ENCODE measurements at places on chromosomes 11 and 22.

DNA sequence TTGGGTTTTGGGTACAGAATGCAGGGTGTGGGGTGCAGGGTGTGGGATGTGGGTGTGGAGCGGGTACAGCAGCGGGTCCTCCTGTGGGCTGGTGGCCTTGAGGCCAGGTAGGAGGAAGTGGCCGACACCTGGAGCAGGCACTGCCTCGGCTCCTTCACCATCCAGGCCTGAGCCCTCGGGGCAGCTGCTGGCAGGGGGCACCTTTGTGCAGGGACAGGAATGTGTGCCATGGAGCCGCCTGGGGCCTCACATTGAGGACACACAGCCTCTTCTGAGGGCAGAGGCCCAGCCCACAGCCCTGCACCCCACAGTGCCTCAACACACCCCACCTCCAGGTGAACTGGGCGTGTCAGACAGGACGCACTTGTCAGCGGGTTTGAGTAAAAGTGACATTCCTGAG lies 984.0 kb downstream of the BRD1 start:
- no peak for DNase-seq

- no peak for DNase-seq
These were observed 178.0 kb downstream of the HIPK3 start for GRCh38 chr11:33435216-33435615.

GRCh38 chr11:116111546-116111945 lies 607.3 kb upstream of the CADM1 start:
- no peak for DNase-seq

- no peak for DNase-seq
These were observed 175.5 kb downstream of the ADAMTS15 start for GRCh38 chr11:130623670-130624668.

DNA sequence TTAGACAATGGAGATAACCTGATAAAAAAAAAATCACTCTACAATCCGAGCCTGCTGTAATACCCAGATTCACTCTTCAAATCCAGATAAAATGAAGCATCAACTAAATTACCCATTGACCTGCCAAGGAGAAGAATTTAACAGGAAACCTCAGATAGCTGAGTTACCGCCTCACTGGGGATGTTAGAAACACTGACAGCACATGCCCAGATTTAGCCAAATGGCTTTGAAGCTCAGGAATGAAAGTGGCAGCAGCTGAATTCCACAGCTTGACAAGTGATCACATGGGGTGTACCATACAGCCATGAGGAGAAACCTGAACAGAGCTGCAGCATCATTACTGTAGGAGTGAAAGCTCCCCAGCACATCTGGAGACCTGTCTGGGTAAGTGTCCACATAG lies 807.6 kb downstream of the DLG2 start:
- DNase-seq, result no peak

GRCh38 chr11:62876712-62877111 lies 4.0 kb upstream of the SLC3A2 start:
- DNase-seq, result no peak

DNA sequence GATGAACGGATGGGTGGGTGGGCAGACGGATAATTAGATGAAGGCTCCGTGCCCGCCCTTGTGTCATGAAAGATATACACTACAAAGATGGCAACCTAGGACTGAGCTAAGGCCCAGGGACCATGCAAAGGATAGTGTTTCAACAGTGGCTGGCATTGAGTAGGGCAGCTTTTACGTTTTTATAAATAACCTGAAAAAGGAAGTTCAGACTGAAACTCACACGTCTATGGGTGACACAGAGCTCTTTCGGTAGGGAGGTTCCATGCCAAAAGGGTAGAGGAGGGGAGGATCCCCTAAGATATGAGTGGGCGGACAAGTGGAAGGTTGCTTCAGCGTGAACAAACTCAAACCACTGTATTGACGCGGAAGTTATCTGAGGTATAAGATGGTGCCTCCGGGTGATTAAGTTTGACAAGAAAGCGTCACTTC lies 90.5 kb downstream of the UBASH3B start:
- DNase-seq, result no peak

DNA sequence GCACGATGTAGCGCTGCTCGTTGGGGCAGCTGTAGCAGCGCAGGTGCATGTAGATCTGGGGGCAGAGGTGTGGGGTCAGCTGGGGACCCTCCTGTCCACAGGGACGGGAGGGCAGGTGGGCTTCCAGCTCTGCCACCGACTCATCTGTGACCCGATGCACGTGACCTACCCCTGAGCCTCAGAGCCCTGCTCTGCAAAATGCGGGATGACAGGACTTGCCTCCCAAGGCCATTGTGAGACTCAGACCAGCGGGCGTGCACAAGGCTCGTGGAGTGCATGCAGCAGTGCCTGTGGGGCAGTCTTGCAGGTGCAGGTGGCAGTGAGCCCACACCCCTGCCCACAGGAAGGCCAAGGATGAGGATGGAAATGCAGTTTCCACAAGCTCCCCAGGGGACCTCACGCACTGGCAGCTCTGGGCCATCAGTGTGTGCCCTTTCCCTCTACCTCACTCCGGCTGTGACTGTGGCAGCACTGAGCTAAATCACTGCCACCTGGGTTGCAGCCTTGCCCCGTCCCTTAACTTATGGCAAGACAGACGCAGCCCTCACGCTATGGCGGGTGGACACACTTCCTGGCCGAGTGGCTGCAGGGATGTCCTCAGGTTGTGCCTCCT lies 26.7 kb downstream of the TMEM184B start:
- DNase-seq, result no peak

DNA sequence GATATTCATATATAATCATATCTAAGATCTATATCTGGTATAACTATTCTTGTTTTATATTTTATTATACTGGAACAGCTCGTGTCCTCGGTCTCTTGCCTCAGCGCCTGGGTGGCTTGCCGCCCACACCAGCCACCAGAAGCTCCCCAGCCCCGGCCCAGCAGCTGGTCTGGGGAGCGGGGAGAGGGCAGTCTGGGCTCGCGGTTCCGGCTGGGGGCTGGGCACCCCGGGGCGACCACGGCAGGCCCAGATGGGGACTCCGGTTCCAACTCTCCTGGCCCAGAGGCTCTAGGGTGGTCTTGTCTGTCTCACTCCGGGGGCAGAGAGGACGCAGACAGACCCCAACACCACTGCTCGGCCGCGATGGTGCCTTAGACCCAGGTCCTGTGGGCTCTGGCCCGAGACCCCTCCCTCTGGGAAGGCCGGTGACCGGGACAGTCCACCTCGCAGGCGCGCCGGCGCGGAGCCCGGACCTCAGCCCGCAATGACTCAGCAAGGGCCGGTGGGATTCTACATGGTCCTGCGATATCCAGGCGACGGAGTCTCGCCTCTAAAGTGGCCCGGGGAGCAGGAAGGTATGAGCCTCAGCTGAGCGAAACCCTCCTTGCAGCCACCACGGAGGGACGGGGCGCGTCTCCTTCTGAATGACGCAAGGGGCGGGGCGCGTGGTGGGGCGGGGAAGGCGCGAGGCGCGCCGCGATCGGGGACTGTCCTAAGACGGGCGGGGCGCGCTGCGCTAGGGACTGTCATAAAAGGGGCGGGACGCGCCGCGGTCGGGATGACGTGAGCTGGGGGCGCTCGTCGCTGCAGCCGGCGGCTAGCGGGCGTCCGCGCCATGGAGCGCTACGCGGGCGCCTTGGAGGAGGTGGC lies at the start of gene DGCR6:
Gene DGCR6, plus strand, starts transcription at position 781 of the 870 bp plus-strand sequence. Its CDS starts 55 bp downstream, at position 836.
- DNase-seq, result no peak

DNA sequence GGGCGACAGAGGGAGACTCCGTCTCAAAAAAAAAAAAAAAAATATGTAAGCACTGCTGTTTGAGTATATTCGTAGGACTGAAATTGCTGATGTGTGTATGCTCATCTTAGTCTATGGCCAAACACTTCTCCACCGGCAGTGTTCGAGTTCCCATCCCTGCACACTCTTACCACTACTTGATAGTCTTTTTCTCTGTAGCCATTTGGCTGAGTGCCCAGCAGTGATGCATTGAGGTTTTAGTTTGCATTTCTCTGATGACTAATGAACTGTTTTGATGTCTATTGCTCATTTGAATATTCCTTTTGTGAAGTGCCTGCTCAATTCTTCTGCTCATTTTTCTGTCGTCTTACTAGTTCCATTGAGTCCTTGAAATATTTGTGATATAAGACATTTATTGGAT lies 1.9 kb downstream of the TIRAP start:
- no peak for DNase-seq

DNA sequence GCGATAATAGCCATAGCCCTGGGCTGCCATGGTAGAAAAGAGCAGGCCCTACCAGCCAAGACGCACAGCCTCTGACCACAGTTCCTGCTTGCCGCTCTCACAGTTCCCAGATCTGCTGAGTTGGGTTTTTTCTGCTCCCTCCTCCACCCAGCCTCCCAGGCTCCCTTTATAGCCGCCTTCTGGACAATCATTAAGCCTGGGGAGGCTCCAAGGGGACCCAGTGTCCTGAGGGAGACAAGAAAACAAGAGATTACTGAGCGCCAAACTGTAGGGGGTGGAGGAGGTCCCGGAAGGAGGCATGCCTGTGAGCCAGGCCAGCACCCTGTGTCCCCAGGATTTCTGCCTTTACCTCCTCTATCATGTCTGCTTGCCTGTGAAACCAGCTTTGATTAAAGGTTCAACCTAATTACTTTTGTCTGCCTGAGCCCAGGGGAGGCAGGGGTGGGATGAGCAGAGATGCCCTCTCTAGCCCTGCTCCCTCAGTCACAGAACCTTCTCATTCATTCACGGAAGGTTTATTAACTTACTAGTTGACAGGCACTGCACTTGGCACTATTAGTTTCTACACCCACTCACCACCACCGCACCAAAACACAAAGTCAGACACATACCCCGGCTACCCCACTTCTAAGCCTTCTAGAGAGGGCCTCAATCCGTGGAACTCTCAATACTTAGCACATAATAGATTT lies 1.2 kb downstream of the SLC37A4 start:
- DNase-seq, result no peak

GRCh38 chr11:112297248-112297866 lies 36.7 kb upstream of the PLET1 start:
- no peak for DNase-seq

DNA sequence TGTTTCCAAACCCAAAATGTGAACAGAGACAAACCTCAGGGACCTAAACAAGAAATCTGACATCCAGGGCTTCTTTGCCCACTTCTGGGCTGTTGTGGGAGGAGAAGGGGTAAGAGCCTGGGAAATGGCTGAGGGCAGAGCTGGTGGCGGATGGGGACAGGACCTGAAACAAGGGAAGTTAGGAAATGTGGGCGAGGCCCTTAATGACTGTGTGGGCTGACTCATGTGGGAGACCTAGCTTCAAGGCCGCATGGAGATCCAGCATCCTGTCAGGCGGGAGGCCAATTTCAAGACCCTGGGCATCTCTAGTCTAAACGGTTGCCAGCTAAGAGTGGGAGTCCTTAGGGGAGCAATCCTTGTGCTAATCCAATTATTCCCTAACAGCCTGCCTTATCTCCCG lies 2.1 kb upstream of the OAF start:
- DNase-seq, result no peak

GRCh38 chr11:81394311-81394710 lies 1339.4 kb downstream of the FAM181B start:
- DNase-seq, result no peak

- DNase-seq, result no peak
These were observed 3.6 kb upstream of the OR2AT4 start for GRCh38 chr11:75100314-75100713.

All from NCI-H1417 treated with DMSO at 0.1 percent for 48 hours (cell line).